A549 treated with dexamethasone at 1 μM for 4 hours (cell line): ENCODE measurements at places on chromosomes 12 and 14. TPM values are rescaled to one million over a fixed set of nuclear protein-coding genes. Genes with fewer than 3 reads are reported as not detected.

The SALL2 gene
- total RNA-seq: 0.58 to 0.78 TPM (median 0.68 TPM) in 5 replicates

The KRT82 gene
- total RNA-seq: not detected in 5 replicates

The RNASE2 gene
- total RNA-seq: not detected in 5 replicates

The SPATS2 gene
- total RNA-seq: 30.1 to 37.0 TPM (median 36.5 TPM) in 5 replicates

The SCYL2 gene
- total RNA-seq: 15.8 to 26.2 TPM (median 22.6 TPM) in 5 replicates

The PRPF39 gene
- 15.9 to 23.1 TPM (median 20.0 TPM) in 5 replicates for total RNA-seq

The IFNG-AS1 gene
- total RNA-seq: not detected in 5 replicates

The ZBTB39 gene
- 4.7 to 6.6 TPM (median 6.1 TPM) in 5 replicates for total RNA-seq
